Cardiac ventricle fibroblast (primary cell): ENCODE measurements at places on chromosomes 1 and 21. TPM values are rescaled to one million over a fixed set of nuclear protein-coding genes. Genes with fewer than 3 reads are reported as not detected.

The CYP4A11 gene
- total RNA-seq, result 0.19 TPM in 1 of 2 replicates, not detected in the other

The RGS16 gene
- 0.10 and 0.25 TPM in 2 replicates for total RNA-seq

The CNR2 gene
- total RNA-seq, result not detected in 2 replicates

The S100A1 gene
- total RNA-seq, result 0.29 TPM in 1 of 2 replicates, not detected in the other

The DISP1 gene
- total RNA-seq, result 6.0 and 7.0 TPM in 2 replicates

The LCE1A gene
- total RNA-seq, result not detected in 2 replicates

The DIO1 gene
- not detected in 2 replicates for total RNA-seq

The LEFTY1 gene
- not detected in 2 replicates for total RNA-seq

The TRIM63 gene
- total RNA-seq, result not detected in 2 replicates

The C8A gene
- total RNA-seq, result not detected in 2 replicates

The CDC42BPA gene
- 18.0 and 23.2 TPM in 2 replicates for total RNA-seq

The PM20D1 gene
- not detected in 2 replicates for total RNA-seq
